HepG2 (cell line): ENCODE measurements at places on chromosomes 5 and 9. TPM values are rescaled to one million over a fixed set of nuclear protein-coding genes. Genes with fewer than 3 reads are reported as not detected.

DNA sequence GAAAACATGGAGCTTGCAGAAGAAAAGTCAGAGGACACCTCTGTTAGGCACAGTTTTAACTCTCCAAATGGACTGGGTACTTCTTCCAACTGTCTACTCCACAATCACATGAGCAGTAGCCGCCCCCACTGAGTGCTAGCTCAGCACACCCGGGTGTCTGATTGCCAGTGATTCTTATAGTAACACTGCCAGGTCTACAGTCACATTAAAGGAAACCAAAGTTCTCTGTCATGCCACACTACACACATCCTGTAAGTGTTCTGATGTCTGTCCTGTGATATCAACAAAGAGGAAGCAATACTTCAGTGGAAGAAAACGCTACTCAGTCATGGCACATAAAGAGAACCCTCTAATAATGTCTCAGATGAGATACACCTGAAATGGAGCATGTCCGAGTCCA, at the start of gene HAVCR2:
HAVCR2 (minus strand) TSS at position 69 of the 400 bp plus-strand sequence; CDS start at position 8, 61 bp downstream.
- H3K4me1 ChIP-seq: peaks cover 15% of the 10 kb centered on the region; the same call in 1 of the 2 replicates
- no peaks in the 10 kb centered on the region for H3K36me3 ChIP-seq
- no peak within 1 kb of the TSS; the same call in 1 of the 2 replicates for H3K4me3 ChIP-seq

Gene PCDHA6
- not detected in 2 replicates for total RNA-seq

DNA sequence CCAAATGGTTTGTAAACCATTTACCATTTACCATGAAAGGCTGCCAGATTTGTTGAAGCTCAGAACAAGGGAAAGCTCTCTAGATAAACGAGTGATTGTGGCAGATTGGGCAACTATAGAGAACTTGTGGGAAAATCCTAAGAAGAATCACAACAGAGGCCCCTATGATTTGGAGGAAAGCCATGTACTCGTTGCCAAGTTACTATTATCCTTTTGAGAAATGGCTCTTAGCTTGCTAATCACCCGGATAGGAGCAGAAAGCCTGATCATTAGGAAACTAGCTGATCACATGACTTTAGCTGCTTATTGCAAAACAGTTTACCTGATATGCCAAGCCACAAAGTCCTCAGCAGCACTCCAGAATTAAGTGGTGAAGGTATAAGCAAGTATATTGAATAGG, 23.5 kb upstream of the ATG10 start:
- no peak overlapping the region for H3K4me3 ChIP-seq
- H3K27ac ChIP-seq: no peak overlapping the region
- no peak for DNase-seq
- H3K27me3 ChIP-seq: no peaks in the 10 kb centered on the region

GRCh38 chr9:34371886-34372466, 4.7 kb downstream of the MYORG start:
- no peaks in the 10 kb centered on the region; the same call in 2 of the 3 replicates for H3K27me3 ChIP-seq
- no peak overlapping the region for H3K4me3 ChIP-seq
- no peak overlapping the region for H3K27ac ChIP-seq
- peaks cover 22% of the 10 kb centered on the region for H3K36me3 ChIP-seq

- H3K36me3 ChIP-seq: no peaks in the 10 kb centered on the region
- H3K27me3 ChIP-seq: no peaks in the 10 kb centered on the region
- H3K27ac ChIP-seq: no peak overlapping the region
- H3K4me3 ChIP-seq: no peak overlapping the region
Observed at GRCh38 chr9:17875886-17876285, 297.0 kb downstream of the SH3GL2 start.

Gene TMEM8B
- total RNA-seq: 1.5 and 2.1 TPM in 2 replicates

GRCh38 chr5:146699138-146699537, 179.4 kb downstream of the PPP2R2B start:
- H3K4me1 ChIP-seq: no peaks in the 10 kb centered on the region
- no peak for DNase-seq
- H3K27me3 ChIP-seq: no peaks in the 10 kb centered on the region
